ENCODE measurements at places on chromosomes 2 and 18.
A peak's percentile ranks its signal among the peaks of the same experiment; 100 is the strongest.

DNA sequence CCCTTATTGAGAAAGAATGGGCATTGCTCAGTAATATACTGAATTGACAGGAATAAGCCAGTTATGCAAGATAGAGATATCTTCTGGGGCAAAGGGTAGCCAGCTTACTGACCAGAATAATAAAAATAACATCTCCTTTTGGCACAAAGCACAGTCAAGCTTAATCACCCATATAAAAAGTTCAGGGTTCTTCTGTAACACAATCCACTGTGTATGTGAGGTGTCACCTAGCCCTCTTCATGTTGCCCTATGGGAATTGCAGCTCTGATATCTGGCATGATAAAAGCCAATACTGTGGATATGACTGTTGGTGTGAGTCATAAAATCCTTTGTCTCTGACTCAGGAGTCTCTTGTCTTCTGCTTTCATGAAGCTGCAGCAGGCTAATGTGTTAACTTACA is 90.8 kb downstream of the DSEL start:
- no peak for DNase-seq

DNA sequence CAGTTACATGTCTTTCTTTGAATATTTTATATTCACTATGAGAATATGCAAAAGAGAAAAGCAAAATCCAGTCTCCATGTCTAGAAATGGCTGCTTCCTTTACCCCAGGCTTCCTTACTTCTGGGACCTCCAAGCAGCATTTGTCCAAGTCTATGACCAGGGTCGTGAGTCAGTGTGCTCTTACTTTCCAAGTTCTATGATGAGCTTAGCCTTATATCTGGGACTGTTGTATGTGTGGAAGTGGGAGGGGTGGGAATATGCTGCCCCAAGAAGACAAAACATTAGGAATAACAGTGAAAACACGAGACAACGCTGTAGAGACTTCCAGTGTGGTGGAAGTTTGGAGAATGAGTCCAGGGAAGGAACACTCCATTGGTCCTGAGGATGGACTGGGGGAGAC is 21.2 kb upstream of the CHRNA1 start:
- no peak for DNase-seq

GRCh38 chr18:43148231-43148630 is 32.7 kb upstream of the RIT2 start:
- DNase-seq: no peak

DNA sequence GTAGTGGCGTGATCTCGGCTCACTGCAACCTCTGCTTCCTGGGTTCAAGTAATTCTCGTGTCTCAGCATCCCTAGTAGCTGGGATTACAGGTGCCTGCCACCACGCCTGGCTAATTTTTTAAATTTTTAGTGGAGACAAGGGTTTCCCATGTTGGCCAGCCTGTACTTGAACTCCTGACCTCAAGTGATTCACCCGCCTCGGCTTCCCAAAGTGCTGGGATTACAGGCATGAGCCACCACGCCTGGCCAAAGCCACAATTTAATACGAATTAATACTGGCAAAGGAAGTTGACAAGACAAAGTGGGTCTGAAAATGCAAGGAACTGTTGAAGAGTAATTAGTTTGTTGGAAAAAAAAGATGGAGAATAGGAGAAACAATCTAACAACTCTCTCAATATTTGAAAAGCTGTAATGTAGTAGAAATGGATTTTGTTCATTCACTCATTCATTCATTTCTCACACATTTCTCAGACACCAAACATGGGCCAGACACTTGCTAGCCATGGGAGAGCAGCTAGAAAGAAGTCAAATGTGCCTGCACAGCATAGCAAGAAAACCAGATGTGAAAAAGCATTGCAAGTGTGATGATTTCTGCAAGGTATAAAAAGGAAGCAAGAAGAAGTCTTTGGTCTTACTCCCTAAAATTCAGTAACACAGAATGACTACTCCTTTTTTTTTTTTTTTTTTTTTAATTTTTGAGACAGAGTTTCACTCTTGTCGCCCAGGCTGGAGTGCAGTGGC is 39.4 kb upstream of the ATL2 start:
- no peak for DNase-seq

DNA sequence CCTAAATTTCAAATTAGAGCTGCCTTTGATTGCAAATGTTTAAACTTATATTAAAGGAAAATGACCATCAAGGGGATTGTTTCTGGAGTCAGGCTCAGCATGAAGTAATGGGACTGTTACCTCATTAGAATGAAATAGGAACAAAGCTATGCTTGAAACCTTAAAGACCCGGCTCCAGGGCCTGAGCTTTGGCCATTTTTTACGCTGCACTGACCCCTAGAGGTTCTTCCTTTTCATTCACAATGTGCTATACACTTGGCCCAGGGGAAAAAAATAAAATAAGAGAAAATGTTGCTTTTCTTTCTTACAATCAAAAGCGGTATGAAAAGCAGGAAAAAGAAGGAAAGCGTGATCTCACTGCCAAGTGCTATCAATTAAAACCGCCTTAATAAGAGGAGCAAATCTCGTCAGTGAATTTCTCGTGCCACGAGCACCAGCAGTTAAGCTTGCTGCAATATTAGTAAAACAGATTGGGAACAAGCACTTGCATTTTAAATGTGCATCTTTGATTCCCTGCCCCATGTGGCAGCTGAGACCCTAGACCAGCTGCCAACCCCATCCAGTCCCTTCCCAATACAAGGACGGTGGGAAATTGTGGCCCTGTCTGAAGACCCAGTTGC is 96.6 kb downstream of the MBD2 start:
- no peak for DNase-seq

GRCh38 chr2:159736048-159736447 is 23.7 kb downstream of the MARCHF7 start:
- no peak for DNase-seq

DNA sequence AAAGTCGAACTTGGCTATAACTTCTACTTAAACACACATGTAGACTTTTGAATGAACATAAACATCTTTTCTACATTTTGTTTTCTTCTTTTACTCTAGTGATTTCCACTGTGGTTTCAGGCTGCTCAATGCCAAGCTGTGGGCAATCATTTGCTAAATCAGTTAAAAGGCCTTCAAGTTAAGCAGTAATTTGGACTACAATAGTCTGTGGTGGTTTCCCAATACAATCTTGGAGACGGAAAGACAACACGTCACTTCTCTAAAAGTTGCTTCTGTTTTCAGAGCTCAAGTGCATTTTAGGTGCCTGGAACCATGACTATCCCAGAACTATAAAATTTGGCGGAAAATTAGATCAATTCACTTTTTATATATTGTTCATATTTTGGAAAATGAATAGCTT is 69.4 kb downstream of the TXNL1 start:
- DNase-seq: no peak

DNA sequence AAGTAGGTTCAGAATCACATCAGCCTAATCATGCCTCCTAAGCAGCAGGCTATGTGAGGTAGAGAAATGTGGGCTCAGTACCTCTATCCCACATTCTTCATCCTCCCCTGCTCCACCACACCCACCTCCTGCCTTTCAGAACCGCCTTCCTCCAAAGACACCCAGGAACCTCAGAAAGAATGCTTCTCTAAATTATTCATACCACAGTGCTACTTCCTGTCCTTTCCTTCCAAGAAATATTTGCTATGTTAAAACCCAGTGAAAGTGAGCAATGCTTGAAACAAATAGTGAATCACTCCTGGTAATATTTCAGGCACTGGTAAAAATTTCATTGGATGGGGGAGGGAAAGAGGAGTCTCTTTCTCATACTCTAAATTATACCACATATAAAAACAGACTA is 24.0 kb upstream of the CREB1 start:
- no peak for DNase-seq

GRCh38 chr2:57107353-57107752 is 923.6 kb downstream of the CCDC85A start:
- DNase-seq: no peak

GRCh38 chr2:46569061-46569560 is 89.7 kb downstream of the TMEM247 start:
- no peak for DNase-seq

- DNase-seq: no peak
Measured at GRCh38 chr2:16050908-16051489, 110.6 kb downstream of the MYCN start.

DNA sequence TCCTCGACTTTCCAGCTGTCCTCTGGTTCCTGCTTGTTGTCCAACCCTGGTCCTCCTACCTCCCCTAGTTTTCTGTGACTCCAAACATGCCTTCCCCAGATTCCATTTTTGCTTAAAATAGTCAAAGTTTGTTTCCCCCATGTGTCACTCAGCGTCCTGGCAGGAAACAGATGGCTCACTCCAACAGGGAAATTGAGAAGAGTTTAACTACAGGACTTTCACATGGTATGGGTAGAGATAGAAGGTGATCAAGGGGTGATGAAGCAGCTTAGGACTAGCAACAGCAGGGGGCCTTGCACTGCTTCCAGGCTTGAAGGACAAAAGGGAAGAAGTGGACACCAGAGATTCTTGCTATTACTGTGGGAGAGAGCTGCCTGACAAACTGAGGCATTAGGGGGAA is 6.1 kb upstream of the CUL3 start:
- DNase-seq: no peak

DNA sequence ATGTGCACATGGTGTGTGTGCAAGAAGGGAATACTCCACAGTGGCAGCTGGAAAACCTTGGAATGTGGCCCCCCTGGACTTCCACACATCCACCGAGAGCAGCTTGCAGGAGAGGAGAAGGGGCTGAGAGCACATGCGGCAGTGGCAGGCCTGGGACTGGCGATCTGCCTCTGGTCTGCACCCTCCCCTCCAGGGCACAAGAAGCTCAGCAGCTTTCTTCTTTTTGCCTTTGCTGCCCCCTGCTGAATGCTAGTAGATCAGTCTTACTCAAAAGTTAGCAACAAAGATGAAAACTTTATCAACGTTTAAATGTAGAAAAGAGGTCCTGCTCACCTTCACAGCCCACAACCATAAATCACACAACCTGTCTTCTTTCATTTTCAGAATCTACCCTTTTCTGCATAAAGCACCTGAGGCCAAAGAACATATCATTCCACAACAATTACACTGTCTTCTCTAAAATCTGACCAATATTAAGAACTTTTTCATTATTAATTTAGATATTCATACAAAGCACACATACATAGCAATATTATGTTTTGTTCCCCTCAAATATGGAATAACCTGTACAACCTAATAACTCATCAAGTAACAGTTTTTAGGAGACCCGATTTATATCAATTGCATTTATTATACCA is 34.6 kb downstream of the TGFBRAP1 start:
- peak; percentile 6 for DNase-seq
